ENCODE measurements at places on chromosomes 12 and 14.

- DNase-seq = no peak
Observed at GRCh38 chr12:34298971-34299801, 276.9 kb downstream of the ALG10 start.

GRCh38 chr12:128445415-128446127, 178.6 kb downstream of the TMEM132C start:
- DNase-seq = no peak

- no peak for DNase-seq
Observed at GRCh38 chr12:108564724-108565123, 2.3 kb downstream of the ISCU start.

DNA sequence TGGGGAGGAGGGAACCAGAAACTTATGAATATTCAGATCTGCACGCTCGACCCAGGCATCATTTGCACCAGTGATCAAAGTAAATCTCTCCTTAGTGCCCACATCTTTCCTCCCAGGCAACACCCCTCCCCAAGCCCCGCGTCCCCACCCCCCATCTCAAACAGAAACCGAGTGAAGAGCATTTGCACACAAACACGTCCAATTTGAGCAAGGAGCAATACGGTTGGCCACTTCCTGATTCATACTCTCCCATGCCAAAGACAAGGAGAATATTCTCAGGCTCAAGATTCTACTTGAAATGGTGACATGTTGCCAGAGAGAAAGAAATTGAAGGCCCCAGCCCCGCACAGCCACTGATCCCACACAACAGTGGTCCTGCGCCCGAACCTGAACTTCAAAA, 7.1 kb downstream of the FOXN3 start:
- DNase-seq = no peak

DNA sequence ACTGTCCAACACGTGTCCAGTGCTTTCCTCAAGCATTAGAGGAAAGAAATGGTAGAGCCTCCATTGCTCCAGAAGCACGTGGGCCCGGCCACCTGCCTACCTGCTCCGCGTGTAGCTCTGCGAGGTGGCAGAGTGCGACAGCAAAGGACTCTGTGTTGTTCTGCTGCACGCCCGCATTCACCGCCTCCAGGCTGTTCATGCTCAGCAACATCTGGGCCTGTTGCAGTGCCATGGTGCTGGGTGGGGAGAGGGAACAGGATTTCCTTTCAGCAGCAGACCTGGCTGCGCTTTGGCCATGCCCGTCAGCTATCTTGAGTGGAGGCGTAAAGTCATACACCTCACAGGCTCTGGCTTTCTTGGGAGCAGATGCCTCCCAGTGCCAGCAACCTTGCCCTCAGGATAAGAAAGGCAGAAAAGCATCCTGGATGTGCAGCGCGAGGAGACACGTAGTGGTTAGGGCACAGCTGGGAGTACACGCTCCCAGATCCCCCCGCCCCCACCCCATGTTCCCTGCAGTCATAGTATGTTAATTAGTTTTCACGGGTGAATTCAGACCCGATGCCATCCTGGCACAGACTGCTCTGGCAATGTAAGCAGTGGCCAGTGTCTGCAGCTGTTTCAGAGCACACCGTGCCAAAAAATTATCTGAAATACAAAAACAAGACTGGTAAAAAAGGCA, 25.1 kb downstream of the ANAPC5 start:
- no peak for DNase-seq

DNA sequence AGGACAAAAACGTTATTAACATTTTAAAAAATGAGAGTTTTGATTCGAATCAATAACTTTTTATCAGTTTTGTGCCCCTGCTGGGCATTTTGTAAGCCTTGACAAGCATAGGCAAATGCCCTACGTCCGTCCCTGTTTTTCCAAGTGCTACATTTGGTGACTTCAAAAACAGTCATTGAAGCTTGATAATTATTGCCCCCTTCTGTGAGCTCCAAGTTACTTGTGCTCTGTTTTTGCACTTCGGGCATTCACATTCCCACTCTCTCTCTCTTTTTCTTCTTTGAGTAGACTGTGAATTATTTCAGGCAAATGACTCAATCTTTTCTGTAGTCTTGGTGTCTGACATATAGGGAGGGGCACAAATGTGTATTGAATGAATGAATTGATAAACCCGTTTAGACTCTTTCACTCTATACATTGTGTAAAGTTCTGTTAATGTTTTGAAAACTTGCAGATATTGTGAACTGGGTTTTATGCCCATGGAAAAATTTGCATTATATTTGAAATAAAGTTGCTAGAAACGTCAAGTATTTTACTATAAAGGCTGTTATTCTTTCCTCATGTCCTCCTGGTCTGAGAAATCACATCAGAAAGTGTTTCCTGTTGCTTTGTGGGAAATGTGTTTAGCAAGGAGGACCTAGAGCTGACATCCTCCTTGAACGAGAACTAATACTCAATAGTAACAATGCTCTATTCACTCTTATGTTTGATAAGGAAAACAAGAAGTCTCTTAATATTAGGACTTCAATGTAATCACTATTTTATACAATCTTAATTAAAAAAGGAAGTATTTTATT, 1.4 kb downstream of the APAF1 start:
- no peak for DNase-seq

DNA sequence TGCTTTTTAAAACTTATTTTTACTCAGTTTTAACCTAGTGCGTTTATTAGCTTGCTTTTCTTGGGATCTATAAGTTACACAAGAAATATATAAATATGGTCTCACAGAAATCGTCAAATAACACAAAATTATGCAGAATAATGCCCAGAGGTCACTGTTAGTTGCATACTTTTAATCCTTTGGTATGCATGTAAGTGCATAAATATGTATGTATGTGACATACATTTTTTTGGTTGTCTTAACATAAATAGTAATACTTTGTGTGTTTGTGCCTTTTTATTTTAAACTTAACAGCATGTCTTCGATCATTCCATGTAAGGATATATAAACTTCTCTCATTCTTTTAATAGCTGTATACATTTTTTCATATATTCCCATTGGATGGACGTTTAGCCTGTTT, 459.6 kb downstream of the PCNX1 start:
- DNase-seq = no peak

DNA sequence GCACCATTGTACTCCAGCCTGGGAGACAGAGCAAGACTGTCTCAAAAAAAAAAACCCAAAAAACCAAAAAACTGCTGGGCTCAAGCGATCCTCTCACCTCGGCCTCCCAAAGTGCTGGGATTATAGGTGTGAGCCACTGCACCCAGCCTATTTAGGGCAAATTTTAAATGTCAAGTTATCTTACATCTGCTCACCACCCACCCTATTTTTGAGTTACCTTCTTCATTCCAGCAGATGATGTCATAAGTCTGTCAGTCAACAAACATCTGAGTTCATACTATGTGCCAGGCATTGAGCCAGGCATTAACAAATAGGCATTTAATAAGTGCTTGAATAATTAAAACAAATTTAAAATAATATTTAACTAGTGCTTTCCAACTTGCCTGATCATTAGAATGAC, 21.5 kb downstream of the BATF start:
- no peak for DNase-seq

GRCh38 chr14:58280954-58281787, 17.2 kb upstream of the ARID4A start:
- DNase-seq = no peak

DNA sequence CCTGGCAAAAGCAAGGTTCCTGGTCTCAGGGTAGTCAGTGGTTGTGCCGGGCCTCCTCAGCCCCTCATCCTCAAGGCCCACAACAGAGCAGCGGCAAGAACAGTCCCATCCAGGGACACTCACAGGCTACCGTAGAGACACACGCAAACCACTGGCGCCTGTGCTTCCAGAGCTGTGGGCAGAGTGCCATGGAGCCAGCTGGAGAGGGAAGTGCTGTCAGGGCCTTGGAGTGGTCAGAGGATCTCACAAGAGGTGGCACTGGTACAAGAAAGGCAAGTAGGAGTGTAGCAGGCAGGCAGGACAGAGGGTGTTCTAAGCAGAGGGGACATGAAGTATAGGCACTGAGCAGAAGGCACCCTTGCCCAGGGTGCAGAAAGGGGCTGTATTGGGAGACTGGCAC, 34.6 kb downstream of the ANKRD9 start:
- DNase-seq = no peak

- no peak for DNase-seq
Observed at GRCh38 chr12:12533238-12533829, 29.3 kb downstream of the DUSP16 start.

DNA sequence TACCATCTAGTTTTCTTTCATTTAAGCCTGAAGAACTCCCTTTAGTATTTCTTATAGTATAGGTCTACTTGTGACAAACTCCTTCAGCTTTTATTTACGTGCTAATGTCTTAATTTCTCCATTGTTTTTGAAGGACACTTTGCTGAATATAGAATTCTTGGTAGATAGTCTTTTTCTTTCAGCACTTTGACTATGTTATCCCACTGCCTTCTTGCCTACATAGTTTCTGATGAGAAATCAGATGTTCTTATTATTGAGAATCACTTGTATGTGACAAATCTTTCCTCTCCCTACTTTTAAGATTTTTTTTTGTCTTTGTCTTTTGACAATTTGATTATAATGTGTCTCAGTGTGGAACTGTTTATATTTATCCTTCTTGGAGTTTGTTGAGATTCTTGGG, 5.1 kb upstream of the MIS18BP1 start:
- no peak for DNase-seq

DNA sequence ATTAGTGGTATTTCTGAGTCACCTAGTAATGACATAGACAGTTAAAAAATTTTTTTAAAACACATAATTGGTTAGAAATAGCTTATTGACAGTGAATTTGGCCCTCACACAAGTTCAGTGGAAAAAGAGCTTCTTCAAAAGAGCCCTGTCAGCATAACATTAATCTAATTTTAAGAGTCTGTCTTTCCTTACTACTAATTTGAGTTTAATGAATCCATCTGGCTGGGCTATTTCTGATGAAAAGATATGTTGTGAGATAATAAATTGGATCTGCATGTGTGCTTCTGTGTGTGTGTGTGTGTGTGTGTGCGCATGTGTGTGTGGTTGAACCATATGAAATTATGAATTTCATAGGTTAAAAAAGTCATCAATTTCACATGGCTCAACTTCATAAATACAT, 1045.2 kb downstream of the FLRT2 start:
- DNase-seq = no peak

- no peak for DNase-seq
Observed at GRCh38 chr12:103868215-103868614, 27.2 kb upstream of the NT5DC3 start.

DNA sequence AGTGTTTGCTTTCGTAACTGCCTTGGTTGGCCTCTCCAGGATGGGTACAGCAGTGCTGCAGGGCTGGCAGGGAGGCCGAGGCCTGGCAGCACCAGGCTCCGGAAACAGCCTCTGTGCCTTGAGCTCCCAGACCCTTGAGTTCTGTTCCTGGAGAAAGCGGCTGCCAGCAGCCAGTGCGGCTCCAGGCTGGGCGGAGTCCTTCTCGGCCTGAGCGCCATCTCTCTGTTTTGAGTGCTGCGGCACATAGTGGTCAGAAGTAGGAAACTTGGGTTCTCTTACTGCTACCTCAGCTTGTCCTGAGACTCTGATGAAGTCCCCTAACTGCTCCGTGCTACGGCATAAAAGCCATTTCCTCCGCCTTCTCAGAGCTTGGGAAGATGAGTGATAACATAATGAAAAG, 65.9 kb downstream of the KCNA1 start:
- no peak for DNase-seq

DNA sequence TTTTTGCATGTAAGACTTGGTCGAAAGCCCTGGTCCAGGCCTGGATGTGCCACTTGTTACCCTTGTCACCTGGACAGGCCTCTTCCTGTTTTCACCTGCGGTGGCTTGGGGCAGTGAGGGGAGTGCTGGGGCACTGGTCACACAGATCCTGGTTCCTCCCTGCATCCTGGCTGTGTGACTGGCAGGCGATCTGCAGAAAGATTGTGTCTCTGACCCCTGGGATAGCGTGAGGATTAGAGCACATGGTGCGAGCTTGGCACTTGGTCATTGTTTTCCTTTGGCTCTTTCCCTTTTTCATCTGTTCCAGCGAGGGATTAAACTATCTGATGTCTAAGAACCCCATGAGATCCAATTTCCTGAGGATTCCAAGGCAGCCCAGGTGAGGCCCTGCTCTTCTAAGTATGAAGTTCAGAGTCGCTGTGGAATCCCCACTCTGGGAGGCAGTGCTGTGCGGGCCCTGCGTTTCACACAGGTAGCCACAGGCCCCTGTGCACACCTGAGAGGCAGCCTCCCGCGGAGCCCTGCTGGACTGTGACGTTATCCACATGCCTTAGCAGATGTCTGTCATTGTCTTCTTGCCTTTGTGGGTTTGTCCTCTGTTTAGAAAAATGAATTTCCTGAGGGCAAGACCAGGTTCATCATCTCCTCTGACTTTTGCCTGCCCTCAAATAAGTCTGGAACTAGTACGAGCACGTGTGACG, 288.4 kb downstream of the CACNA1C start:
- no peak for DNase-seq

DNA sequence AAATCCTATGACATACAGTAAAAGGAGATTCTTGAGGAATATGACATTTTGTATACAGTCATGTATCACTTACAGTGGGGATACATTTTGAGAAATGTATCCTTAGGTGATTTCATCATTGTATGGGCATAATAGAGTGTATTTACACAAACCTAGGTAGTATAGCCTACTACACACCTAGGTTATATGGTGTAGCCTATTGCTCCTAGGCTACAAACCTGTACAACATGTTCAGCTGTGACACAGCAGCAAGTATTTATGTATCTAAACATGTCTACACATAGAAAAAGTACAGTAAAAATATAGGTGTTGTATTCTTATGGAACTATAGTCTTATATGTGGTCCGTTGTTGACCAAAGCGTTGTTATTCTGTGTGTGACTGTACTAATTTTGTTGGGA, 178.8 kb downstream of the FOXA1 start:
- DNase-seq = no peak

DNA sequence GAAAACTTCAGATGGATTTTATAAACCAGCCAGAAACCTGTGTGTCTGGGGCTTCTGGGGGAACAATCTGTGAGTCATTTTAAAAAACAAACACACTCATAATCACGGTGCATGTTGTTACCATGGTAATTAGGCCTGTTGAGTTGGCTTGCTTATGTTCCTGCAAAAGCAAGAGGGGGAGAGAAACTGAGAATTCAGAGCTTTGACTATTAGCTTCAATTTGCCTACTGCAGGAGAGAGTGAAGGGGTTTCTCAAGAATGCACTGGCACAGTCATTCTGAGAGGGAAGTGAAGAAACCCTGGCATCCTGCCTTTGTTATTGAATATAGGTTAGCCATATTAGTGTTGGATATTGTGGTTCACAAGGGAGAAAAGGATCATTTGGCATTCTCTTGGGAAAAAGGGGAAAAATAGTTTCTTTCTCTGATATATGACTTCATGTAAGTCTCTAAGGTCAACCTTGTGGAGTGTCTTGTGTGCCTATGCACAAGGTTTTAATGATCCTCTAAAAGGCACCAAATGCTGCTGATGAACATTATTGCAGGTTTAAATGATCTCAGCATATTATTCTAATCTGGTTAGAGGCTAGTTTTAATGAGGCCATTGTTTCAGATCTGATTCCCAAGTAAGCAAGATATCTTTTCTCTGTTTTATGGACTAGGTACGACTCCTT, 12.9 kb downstream of the GNG2 start:
- no peak for DNase-seq

Measured in CD8-positive, alpha-beta memory T cell (primary cell).